ENCODE measurements at places on chromosomes 3 and 15. TPM values are rescaled to one million over a fixed set of nuclear protein-coding genes. Genes with fewer than 3 reads are reported as not detected.
A peak's percentile ranks its signal among the peaks of the same experiment; 100 is the strongest.

DNA sequence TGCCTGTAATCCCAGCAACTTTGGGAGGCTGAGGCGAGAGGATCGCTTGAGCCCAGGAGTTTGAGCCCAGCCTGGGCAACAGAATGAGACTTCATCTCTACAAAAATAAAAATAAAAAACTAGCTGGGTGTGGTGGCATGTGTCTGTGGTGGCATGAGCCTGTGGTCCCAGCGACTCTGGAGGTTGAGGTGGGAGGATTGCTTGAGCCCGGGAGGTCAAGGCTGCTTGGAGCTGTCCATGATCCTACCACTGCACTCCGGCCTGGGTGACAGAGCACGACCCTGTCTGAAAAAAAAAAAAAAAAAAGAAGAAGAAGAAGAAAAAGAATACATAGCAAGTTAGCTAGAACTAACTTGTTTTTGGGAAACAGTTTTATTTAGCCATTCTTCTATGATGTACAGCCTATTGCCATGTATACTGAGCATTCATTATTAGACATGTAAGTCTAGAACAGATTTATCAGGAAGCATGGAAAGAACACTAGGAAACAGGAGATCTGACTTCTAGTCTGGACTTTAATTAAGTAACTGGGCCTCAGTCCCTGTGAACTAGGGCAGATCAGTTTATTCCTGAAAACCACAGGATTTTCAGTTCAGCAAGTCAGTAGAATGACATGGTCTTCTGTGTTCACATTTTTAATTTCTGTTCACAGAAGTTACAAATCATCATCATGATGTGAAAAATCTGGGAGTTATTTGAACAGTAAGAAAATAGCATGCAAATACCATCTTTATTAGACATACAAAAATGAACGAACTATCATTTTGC lies 65.5 kb downstream of the KAT2B start:
- DNase-seq: no peak

GRCh38 chr3:2511356-2511755 lies 412.7 kb downstream of the CNTN4 start:
- peak; percentile 11 for DNase-seq

LTK gene
- polyA plus RNA-seq: 22.8 TPM

DNA sequence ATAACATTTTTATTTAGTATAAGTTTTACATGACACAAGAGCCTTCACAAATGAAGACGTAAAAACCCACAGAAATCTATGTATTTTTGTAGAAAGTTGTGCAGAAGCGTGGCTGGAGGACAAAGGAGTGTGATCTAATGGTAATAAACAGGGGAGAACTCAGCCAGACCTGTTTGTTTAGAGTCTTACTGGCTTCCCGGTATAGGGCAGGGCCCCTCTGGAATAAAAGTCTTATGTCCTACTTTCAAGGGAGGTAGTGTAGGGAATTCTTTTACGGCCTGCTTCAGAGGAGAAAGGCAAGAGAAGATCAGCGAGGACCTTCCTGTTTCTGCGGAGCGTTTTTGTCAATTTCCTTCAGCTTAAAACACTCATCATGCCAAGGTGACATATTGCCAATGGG lies 103.6 kb downstream of the TGFBR2 start:
- DNase-seq: no peak

DNA sequence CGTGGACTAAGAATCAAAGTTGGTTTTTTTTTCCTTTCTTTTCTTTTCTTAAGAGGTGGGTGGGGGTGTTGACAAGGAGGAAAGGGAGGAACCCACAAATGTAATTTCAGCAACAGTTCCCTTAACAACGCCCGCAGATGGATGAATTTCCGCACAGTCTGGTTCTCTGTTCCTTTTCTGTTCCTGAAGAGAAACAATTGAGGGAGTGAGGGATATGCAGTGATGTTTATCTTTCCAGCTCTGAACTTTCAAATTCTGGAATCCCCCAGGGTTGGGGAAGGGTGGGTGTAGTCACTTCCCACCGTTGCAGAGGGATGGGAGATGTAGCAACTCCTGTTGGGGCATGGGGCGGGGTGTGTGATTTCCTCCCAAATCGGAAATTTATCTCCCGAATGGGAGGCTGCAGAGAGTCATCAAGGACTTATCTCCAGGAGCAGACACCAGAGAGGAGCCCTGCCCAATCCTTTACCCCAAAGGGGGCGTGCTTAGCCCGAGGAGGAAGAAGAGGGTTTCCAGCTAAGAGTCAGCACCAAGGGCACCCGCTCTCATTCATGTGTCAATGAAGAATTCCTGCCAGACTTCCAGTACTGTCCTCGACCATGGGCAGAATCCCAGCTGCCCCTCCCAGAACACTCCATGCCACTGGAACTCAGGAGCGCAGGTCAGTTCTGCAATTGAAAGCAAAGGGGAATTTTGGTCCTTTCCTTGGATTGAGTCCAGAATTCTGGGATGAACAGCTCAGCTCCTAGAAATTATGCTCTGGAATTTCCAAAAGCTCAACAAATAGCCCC lies 35.0 kb upstream of the CFAP161 start:
- no peak for DNase-seq

- no peak for DNase-seq
These were observed 47.2 kb downstream of the WHAMM start for GRCh38 chr15:82856397-82857170.

DNA sequence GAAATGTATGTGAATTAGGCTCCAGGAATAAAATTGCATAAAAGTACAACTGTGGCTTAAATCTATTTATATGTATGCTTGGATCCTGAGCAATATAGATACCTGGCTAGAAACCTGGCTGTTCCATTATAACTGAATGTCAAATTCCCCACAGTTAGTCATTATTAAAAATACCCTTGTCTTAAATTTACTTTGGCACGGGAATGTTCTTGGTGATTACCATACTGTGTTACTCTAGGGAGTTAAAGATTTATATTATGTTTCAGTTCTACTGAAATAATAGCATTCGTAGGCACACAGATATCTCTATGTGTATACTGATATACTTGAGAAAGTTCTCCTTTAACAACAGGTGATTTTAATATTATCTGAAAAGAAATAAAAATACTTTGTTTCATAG lies 394.1 kb downstream of the PTPRG start:
- no peak for DNase-seq

EAF2 gene
- 8.4 TPM for polyA plus RNA-seq

DNA sequence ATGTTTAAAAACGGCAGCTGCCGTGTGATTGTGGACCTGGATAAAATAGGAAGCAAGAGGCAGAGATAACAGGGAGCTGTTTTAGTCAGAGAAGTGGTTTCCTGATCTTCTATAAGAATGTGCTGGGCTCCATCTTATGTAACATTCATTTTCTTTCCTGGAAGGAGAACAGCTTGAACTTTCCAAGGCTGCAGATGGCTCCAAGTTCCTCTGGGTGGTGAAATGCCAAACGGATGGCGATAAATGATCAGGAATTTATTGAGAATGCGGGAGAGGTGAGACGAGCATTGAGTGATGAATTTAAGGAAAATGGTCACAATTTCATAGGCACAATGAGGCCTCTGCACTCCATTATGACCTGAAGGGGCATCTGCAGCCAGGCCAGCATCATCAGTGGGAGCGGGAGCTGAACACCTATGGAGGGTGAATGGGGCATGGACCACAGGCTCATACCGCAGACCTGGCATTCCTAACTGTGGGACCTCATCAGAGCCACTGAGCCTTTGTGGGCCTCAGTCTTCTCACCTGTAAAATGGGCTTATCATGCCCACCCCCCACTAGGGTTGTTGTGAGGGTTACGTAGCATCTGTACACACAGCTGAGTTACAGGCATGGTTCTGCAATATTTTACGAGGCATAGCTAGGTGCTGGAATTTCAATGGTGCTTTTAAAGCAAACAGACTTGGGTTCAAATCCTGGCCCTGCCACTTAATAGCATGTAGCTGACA lies 17.1 kb downstream of the MGLL start:
- DNase-seq: no peak

GOLGA6D gene
- polyA plus RNA-seq: 0.25 TPM

Data from hindlimb muscle (tissue), 1 donor.